GM12891 (cell line): ENCODE measurements at places on chromosomes 3 and 15.

DNA sequence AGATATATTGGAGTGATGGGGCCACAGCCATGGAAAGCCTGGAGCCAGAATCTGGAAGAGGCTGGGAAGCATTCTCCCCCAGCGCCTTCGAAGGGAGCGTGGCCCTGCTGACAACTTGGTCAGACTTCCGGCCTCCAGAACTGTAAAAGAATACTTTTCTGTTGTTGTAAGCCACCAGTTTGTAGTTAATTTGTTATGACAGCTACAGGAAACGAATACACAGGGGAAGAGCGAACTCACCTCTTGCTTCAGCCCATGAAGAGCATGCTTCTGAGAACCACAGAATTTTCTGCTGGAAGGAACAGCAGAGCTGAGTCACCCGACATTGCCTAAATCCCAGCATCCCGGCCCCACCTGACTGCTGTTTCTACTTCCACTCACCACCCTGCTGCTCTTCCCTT, 501.7 kb downstream of the SHQ1 start:
- no peak for DNase-seq

DNA sequence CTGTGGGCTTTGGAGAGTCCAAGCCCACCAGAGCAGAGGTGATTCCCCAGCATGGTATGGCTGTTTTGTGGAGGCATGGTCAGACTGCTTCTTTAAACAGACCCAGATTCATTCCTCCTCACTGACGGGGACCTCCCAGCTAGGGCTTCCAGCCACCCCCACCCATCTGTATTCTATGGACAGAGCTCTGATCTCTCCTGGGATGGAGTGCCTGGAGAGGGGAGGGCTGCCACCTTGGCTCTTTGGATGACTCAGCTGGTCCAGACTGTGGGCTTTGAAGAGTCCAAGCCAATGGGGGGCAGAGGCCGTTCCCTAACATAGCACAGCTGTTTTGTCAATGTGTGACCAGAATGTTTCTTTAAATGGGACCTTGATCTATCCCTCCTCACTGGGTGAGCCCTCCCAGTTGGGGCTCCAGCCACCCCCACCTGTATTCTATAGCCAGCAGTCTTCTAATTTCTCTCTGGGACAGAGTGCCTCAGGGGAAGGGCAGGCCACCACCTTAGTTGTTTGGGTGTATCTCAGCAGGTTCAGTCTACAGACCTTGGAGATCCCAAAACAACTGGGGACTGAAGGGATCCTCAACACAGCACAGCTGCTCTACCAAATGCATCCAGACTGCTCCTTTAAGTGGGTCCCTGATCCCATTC, 122.0 kb upstream of the OSTN start:
- DNase-seq = no peak

DNA sequence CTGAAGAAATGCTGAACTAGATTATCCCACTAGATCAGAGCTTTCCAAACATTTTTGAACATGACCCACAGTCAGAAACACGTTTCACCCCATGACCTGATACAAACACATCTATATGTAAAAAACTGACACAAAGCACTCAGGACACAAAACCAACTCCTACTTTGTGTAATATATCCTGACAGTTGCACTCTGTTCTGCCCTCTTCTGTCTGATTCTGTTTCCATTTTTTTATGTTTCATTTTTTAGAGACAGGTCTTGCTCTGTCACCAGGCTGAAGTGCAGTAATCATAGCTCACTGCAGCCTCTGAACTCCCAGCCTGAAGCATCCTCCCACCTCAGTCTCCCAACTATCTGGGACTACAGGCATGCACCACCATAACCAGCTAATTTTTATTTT, 15.8 kb upstream of the RFTN1 start:
- no peak for DNase-seq

GRCh38 chr15:90400005-90400758, 12.1 kb downstream of the IQGAP1 start:
- DNase-seq = no peak

DNA sequence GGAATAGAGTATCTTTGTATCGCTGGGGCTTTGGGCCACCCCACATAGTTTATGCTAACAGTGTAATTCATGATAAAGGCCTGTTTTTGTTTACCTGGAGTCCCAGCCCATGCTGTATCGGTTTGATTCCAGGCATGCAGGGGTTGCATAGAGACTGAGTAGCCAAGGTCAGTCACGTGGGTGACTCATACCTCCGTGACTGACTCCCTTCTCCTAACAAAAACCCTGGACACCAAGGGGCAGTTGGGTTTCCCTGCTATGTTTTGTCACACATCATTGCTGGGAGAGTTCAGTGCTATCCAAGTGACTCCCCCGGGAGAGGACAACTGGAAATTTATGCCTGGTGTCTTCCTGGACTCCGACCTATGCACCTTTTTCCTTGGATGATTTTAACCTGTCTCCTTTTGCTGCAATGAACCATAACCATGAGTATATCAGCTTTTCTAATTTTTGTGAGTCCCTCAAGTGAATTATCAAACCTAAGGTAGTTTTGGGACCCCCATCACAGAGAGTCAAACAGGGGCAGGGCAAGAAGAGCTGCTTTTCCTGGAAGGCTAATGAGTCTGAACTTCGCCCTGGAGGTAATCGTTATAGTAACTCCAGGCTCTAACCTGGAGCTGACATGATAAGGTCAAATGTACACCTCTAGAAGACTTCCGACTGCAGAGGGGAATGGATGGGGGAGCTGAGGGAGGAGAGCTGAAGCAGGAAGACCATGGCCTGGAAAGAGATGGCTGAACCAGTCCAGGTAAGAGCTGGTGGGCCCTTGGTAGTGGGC, 57.0 kb downstream of the SRGAP3 start:
- DNase-seq = no peak

GRCh38 chr3:129966876-129967275, 7.6 kb upstream of the TRH start:
- DNase-seq = no peak

- DNase-seq = no peak
Observed at GRCh38 chr15:27248251-27248650, 277.3 kb downstream of the GABRG3 start.

- DNase-seq = no peak
Observed at GRCh38 chr15:91954292-91954691, 100.8 kb downstream of the SLCO3A1 start.
